ENCODE measurements at places on chromosomes 16 and 17.
A peak's percentile ranks its signal among the peaks of the same experiment; 100 is the strongest.

- peak; percentile 51 for DNase-seq
Measured at GRCh38 chr17:77882481-77883212, 75.9 kb upstream of the TNRC6C start.

GRCh38 chr16:5845046-5845445, 747.5 kb upstream of the EEF2KMT start:
- no peak for DNase-seq

- no peak for DNase-seq
Measured at GRCh38 chr16:682493-683395, 1.4 kb downstream of the JMJD8 start.

GRCh38 chr17:44354582-44355561, 8.8 kb downstream of the FAM171A2 start:
- DNase-seq = peak; percentile 22

GRCh38 chr16:63577891-63578290, 1541.7 kb upstream of the CDH8 start:
- no peak for DNase-seq

DNA sequence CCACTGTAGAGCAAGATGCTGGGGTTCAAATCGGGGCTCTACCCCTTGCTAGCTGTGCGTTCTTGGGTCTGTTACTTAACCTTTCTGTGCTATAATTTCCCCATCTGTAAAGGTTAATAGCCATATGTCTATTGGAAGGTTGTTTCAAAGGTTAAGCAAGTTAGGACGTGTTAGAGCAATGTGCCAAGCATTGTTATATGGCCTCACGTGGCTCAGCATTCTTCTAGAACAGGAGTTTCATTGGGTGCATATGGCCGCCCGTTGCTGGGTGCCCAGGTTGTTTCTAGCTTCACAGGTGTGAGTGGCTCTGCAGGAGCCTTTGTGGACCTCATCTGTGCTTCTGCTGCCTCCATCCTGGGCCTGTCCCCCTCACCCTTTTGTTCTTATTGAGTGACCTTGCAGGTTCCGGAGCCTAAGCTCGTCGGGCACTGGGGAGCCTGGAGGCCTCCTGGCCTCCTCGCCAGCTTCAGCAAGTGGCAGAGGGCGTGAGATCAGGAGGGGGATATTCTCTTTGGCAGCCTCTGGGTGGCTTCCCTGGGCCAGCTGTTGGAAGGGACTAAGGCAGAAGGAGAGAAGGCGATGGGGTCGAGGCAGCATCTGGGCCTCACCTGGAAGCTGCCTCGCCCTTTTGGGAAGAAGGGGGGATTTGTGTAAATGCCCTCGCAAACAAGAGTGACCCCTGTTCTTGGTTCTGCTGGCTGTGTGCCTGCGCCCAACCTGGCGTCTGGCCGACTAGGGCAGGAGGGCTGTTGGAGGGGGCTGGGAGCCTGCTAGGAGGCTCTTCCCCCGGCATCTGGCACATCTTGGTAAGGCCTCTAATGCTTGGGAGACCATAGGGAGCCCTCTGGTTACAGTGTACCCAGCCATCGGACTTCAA, 80.2 kb upstream of the CIBAR2 start:
- no peak for DNase-seq

DNA sequence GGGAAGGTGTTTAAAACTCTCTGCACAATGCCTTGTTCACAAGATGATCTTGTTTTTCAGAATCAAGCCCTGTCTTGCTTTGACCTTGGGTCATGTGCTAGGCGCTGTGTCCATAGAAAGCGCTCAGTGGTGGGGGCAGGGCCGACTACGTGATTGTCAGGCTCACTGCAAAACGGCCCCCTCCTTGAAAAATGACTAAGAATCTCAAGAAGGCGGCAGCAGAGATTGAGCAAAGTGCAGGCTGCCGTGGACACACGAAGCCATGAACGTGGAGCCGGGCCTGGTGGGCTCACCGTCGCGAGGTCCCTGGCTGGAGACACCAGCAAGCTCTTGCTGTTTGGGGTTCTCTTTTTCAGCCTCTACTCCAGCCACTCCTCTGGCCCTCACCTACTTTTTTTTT, 10.2 kb downstream of the ATP2C2 start:
- DNase-seq = no peak

- DNase-seq = no peak
Measured at GRCh38 chr17:37608351-37609169, 658 bp downstream of the SYNRG start.

DNA sequence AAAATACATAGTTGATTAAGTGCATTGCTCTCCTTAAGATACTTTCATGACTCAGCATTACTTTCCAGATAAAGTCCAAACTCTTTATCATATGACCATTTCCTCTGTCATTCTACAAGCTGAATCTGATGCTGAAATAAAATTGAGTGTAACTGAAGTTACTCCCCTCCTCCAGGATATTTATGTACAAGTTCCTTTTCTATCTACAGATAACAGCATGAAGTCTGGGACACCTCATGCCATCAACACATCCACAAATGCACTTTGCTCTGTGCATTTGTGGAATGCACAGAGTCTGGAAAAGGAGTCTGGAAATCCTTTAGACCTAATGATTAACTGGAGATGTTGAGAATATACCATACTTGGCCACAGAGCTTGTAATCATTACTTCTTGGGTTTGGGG, 60.5 kb downstream of the ACSM2B start:
- DNase-seq = no peak

- no peak for DNase-seq
Measured at GRCh38 chr17:80671039-80671824, 126.6 kb downstream of the RPTOR start.

DNA sequence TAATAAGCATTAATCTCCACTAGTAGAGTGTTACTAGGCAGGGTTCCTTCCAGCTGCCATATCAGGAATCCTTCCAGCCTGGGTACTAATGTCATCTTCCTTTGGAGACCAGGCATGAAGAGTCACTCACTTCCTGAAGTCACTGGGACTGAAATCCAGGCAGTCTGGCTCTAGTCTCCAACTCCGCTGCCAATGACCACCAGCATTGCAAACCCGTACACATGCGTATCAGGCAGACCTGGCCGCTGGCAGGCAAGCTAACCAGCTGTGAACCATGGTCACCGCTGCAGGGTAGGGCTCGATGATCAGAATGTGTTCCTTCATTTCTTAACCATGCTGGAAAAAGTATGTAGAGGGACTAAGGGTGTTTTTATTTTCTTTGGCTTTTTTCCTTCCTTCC, 255.5 kb downstream of the CDH13 start:
- no peak for DNase-seq

DNA sequence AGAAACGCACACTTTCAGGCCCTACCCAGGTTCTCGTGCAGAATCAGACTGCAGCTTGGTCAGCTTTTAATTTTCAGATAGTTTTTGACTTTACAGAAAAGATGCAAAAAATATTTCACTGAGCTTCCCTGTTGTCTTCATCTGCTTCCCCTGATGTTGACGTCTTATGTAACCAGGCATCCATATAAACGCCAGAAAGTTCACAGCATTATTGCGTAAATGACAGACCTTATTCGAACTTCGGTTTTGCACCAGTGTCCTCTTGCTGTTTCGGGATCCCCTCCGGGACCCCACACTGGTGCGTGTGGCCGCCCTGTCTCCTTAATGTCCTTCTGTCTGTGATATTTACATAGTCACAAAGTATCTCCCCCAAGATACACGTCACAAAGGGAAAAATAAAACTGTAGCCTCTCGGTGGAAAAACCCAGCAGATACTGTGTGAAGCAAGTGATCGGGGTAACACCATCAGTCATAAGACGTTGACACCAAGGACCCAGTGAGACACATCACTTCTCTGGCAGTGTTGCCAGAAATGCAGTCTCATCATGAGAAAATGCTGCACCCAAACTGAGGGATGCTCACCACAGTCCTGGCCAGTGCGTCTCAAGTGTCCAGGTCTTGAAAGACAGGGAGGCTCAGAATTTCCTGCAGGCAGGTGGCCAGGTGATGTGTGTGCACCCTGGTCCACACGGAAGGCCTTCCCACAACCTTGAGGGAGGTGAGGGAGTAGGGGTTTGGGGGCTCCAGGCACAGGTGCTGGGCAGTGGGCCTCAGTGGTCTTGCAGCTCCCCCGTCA, 4.3 kb downstream of the BANP start:
- DNase-seq = no peak

GRCh38 chr17:40076591-40076990, 13.8 kb downstream of the THRA start:
- no peak for DNase-seq

- DNase-seq = no peak
Measured at GRCh38 chr17:45092911-45093430, 31.9 kb downstream of the NMT1 start.

GRCh38 chr16:74752756-74753155, 21.9 kb downstream of the FA2H start:
- no peak for DNase-seq

- no peak for DNase-seq
Measured at GRCh38 chr16:30980023-30980371, 5.0 kb upstream of the HSD3B7 start.

DNA sequence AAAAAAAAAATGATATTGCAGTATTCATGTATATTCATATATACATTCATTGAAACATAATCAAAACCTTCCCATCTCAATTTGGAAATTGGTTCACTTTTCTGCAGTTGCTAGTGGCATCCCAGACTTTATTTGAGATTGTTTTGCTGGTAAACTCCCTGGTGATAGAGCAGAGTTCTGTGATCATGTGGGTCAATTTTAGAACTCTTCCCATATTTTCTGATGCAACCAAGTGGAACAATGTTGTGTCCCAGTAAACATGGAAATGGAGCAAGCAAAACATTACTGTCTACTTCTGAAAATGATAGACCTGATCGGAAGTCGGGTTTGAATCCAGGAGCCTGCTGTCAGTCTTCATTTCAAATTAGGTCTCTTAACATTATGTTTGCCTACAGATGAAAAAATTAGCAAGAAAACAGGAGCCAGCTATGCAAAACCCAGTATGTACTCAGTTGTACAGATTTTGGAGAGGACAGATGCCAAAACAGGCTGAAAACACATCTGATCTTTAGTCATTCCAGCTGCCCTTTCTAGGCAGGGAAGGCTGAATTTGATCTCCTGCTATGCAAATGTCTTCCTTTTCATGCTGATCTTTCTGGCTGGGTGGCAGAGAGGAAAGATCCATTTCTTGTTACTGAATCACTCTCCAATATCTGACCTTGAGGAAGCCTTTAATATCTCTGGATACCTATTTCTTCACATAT, 786.6 kb upstream of the SOX9 start:
- no peak for DNase-seq

DNA sequence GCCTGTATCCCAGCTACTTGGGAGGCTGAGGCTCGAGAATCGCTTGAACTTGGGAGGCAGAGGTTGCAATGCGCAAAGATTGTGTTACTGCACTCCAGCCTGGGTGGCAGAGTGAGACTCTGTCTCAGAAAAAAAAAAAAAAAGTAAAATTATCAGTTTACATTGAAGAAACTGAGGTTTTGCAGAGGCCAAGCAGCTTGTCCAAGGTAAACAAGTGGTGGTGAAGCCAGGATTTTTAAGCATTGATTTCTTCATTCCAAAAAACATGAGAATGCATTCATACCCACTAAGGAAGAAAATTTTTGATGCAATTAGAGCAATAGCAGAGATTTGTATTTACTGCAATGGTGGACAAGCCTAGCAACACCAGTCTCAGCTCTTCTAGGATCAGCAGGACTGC, 52.7 kb downstream of the CENPV start:
- no peak for DNase-seq

- no peak for DNase-seq
Measured at GRCh38 chr16:920717-921116, 50.1 kb downstream of the LMF1 start.

GRCh38 chr17:42559075-42559474, 2.9 kb upstream of the COASY start:
- no peak for DNase-seq

DNA sequence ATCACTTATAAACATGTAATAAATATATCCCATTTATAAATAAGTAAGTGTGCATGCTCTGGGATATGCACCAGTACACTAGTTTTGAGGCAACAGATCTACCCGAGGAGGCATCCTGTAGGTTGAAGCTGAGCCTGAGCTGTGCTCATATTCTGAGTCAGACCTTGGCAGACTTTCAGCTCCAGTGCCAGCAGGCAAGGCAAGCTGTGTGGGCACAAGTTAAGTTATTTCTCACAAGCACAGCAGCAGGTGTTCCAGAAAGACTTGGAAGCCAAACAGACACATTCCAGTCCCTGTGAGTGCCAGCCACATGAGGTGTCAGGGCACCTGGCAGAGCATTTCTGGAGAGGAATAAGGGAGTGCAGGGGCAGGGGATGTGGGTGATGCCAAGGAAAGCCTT, 1.3 kb upstream of the CLEC19A start:
- DNase-seq = no peak

DNA sequence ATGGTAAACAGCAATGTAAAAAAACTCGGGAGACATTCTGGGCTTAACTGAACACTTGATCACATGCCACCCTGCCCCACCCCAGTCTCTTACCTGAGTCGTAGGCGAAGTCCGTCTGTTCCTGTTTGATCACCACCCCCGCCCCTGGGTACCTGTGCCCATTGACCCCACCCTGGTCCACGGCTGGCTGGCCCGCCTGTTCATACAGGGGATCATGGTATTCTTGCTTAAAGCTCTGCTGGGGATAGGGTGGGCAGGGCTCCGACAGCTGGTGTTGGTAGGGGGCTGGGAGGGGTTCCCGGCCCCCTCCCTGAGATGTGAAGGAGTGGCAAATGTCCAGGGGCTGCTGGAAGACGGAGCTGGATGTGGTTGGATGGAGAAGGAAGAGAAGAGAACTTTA, 13.6 kb downstream of the ETV4 start:
- no peak for DNase-seq

GRCh38 chr16:6484935-6485334, 847.7 kb upstream of the RBFOX1 start:
- no peak for DNase-seq

- DNase-seq = no peak
Measured at GRCh38 chr16:65547772-65548446, 426.0 kb upstream of the CDH11 start.

- DNase-seq = no peak
Measured at GRCh38 chr17:14590459-14591250, 289.8 kb downstream of the HS3ST3B1 start.

DNA sequence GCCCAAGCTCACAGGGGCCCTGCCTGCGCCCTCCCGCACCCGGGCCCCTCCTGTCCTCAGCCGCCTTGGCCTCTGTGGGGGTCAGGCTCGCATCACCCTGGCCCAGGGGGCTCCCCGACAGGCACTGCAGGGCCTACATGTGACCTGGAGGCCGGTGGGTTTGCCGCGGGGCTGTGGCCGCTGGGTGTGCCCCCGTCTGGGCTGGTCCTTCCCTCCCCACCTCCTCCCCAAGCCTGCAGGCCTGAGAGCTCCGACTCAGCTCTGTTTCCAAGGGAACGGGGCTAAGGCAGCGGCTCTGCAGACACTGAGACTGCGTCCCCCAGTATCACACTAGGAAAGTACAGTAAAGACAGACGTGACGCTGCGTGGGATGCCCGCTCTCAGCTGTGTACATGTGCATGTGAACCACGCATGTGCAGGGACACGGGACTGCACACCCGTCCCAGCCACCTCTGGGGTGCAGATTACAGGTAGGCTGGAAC, 16.5 kb upstream of the WDR45B start:
- DNase-seq = no peak

GRCh38 chr17:6046931-6047330, 23.2 kb upstream of the WSCD1 start:
- no peak for DNase-seq

- DNase-seq = no peak
Measured at GRCh38 chr16:83779886-83780285, 27.9 kb upstream of the HSBP1 start.

Data from stimulated activated CD4-positive, alpha-beta T cell treated with anti-CD3 and anti-CD28 coated beads, Interleukin-15, amount 100 ng/mL, for 1 hour (primary cell).